Cortex of kidney (tissue), 1 donor: ENCODE measurements at places on chromosomes 7 and 10.

- DNase-seq: no peak
Measured at GRCh38 chr7:79529214-79529880, 75.9 kb upstream of the MAGI2 start.

- DNase-seq: no peak
Measured at GRCh38 chr10:22573820-22574569, 140.4 kb downstream of the PIP4K2A start.

- DNase-seq: no peak
Measured at GRCh38 chr7:934469-935163, 19.9 kb downstream of the ADAP1 start.

DNA sequence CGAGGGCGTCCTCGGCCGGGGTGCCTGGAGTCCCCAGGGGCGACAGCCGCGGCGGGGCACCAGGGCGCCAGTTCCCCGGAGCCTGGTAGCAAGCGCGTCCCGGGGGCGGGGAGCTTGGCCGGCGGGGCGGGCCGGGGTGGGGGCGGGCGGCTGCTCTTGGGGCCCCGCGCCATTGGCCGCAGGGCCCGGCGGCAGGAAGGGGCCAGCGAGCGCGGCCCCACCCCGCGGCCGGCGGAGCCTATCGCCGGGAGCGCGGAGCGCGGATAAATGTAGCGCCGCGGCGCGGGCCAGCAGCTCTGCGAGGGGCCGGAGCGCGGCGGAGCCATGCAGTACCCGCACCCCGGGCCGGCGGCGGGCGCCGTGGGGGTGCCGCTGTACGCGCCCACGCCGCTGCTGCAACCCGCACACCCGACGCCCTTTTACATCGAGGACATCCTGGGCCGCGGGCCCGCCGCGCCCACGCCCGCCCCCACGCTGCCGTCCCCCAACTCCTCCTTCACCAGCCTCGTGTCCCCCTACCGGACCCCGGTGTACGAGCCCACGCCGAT lies at the start of gene HHEX:
Gene HHEX, plus strand, starts transcription at position 293 of the 548 bp plus-strand sequence. Its CDS starts 32 bp downstream, at position 325.
- DNase-seq: no peak

GRCh38 chr7:1368682-1369571 lies 90.3 kb downstream of the MICALL2 start:
- DNase-seq: no peak

- no peak for DNase-seq
Measured at GRCh38 chr7:92987095-92987494, 130.7 kb downstream of the SAMD9 start.

- DNase-seq: no peak
Measured at GRCh38 chr10:12332572-12333379, 16.6 kb upstream of the CAMK1D start.

DNA sequence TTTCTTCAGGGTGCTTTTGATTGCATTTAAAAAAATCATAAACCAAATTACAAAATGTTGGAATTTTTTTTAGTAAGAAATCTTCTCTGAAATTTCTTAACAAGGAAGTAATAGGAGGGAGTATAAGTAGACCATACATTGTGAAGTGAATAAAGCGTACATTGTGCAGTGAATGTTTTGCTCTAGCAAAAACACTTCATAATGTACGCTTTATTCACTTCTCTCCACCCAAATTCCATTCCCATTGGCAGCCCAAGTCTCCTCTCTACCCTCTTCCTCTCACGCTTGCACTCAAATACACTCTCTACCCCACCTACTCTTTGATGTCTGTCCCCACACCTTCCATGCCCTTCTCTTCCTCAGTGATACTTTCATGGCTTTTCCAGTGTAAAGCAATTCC lies 241.0 kb downstream of the PPP1R3A start:
- no peak for DNase-seq

GRCh38 chr10:133262696-133263095 lies 14.0 kb downstream of the ADAM8 start:
- DNase-seq: no peak

DNA sequence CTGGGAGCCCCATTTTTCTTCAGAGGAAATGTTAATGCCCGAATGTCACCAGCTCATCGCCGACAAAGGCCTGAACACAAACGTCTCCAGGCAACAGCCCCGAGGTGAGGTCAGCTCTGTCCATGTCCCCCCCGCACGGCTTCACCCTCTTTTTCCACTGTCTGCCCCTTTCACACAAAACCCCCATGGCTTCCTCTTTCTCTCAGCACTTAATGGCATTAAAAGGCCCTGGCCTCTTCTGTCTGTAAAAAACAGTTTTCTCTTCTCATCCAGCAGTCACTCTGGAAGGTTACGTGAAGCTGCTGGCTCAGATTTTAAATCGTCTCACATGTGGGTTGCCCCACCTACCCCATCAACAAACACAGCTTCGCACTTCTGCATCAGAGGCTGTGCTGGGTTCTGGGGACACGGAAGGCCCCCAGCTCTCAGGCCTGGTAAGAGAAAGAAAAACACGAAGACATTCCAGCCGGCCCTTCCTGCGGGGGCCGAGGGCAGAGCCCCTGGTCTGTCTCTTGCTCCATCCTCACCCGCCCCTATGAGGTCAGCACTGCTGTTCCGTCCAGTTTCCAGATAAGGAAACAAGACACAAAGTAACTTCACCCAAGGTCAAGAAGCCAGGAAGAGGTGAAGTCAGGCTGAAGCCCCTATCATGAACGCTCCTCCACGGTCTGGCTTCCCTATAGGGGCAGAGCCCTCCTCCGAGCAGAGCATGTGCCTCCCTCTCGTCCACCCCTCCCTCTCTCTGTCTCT lies 91.1 kb upstream of the PDGFA start:
- DNase-seq: no peak

GRCh38 chr10:114697061-114697598 lies 39.1 kb upstream of the ABLIM1 start:
- DNase-seq: no peak

DNA sequence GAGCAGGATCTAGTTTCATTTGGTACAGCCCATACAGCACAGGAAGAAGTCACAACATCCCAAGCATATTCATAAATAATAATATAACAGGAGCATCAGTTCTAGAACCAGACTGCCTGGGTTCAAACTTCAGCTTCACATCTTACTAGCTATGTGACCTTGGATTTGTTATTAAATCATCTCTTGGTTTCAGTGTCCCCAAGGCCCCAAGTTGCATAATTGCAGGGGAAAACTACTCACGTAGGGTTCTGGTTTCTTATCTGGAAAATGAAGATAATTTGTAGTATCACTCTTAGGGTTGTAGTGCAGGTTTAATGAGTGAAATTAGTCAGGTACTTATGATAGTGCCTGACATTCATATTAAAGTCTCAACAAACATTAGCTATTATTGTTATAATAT lies 5.5 kb upstream of the IQUB start:
- DNase-seq: no peak

DNA sequence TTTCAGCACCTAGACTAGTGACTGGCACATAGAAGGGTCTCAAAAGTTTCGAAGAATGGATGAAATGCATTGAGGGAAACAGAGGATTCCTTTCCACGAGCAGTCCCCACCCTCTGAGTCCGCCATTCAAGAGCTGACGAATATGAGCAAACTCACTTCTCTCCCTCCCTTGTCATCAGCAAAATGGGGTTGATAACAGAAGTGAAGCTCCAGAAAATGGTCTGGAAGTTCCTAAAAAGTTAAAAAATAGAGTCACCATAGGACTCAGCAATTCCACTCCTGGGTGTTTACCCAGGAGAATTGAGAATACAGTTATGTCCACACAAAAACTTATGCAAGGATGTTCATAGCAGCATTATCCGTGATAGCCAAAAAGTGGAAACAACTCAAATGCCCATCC lies 25.0 kb upstream of the SRGN start:
- DNase-seq: no peak

- no peak for DNase-seq
Measured at GRCh38 chr7:102129636-102130370, 156.9 kb upstream of the SH2B2 start.

- DNase-seq: no peak
Measured at GRCh38 chr10:110368002-110368401, 63.3 kb upstream of the SMNDC1 start.

- no peak for DNase-seq
Measured at GRCh38 chr7:42183547-42183946, 53.5 kb downstream of the GLI3 start.

DNA sequence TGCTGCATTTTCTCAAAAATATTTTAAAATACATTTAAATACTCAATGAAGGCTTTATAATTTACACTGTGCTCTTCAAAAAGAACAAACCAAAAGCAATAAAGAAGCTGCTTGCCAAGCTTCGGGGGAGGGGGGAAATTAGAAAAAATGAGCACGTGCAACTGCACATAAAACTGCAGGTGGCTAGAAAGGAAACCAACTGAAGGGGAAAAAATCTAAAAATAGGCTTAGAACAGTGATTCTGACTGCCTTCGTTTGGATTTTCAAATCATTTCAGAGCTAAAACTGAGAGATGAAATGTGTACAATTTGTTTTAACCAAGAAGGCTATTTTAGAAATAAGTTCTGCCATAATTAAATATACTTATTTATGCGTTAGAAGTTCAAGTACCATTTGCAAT lies 61.4 kb downstream of the ABI1 start:
- no peak for DNase-seq

GRCh38 chr7:133511252-133511651 lies 258.4 kb downstream of the EXOC4 start:
- no peak for DNase-seq

DNA sequence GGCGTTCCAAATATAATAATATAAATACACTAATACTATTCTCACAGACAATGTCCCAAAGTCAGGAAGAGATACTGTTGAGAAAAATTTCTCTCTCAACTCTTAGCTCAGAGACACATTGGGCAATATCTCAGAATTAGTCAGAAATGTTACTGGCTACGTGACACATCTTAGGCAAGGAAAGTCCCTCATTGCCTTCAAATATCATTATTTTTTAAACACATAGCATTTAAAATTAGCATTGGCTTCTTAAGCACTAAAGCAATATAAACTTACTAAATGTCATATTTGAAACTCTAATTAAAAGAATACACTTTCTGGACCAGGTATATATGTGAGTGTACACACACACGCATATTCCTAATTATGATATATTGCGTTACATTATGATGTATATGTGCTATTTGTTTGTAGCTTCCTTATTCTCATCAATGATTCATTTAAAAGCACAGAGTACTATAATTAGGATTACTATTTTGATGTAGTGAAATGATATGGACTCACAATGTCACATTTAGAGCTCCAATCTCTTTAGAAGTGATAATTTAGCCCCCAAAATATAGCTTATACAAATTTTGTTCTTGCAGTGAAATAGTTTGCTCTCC lies 255.8 kb downstream of the TWIST1 start:
- DNase-seq: no peak

- no peak for DNase-seq
Measured at GRCh38 chr7:16875861-16876260, 5.9 kb downstream of the AGR3 start.

DNA sequence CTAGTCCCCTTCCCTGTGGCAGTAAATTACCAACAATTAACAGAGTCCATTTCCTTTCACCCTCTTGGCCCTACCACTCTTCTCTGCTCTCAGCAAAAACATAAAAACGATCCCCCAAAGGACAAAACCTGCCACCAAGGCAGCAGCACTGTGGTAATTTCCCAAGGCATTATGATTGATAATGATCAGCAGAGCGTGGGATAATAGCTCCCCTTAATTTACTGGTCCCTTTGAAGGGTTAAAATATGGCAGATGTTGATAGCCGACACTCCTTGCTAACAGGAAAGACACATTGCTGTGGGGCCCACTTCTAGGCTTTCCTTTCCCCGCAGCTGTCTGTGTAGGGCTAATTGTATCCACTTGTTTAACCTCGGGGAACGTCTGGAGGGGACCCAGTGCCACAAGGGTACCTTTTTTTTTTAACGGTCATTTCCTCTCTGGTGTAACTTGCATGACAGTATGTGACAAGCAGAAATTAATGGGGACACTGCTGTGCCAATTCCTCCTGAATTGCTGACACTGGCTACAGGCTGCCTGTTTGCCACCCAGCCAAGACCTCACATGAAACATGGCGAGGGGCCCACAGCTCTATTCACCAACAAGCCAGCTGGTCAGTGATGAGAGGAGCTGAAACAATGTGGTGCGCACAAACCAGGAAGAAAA lies 81.3 kb downstream of the CDK6 start:
- no peak for DNase-seq

- no peak for DNase-seq
Measured at GRCh38 chr7:78326189-78326588, 527.6 kb downstream of the PHTF2 start.

GRCh38 chr7:105389088-105389650 lies 448 bp upstream of the SRPK2 start:
- DNase-seq: no peak

- no peak for DNase-seq
Measured at GRCh38 chr10:28241741-28242399, 61.0 kb downstream of the MPP7 start.

DNA sequence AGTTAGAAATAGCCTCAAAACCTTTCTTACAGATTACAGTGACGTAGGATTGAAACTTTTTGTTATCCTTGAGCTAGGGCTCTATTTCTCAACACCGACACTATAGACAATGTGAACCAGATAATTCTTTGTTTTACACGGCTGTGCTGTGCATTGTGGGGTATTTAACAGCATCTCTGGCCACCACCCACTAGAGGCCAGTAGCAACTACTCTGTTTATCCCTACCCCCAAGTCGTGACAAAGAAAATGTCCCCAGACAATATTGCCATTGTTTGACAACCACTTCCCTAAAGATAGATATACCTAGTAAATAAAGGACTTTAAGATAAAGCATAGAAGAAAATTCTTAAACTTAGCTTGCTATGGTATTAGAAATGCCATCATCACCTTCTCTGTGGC lies 359.6 kb downstream of the ARL4A start:
- DNase-seq: no peak

- DNase-seq: no peak
Measured at GRCh38 chr10:49666685-49667084, 12.8 kb upstream of the C10orf53 start.

- no peak for DNase-seq
Measured at GRCh38 chr7:105874055-105874454, 2.3 kb downstream of the ATXN7L1 start.

DNA sequence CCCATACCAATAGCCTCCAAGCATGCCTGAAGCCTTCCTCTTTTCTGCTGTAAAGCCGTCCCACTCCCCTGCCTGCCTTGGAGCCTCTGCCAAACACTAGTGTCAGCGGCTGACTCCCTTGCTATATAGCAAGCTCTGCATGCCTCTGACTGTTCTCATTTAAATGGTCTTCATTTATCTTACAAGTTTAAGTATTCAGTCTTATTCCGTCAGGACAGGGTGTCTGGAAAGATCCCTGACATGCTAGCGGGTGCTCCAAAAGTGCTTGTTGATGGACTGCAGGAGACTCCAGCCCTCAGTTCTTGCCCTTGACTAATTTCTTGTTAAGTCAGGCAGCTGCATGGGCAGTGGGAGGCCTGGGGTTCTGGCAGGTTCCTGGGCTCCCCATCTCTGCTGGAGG lies 298.7 kb downstream of the GFRA1 start:
- DNase-seq: no peak

- DNase-seq: no peak
Measured at GRCh38 chr10:70539471-70539870, 60.9 kb downstream of the PALD1 start.

GRCh38 chr7:139886899-139887298 lies 57.8 kb downstream of the TBXAS1 start:
- DNase-seq: no peak
